GM10248 (cell line): ENCODE measurements at places on chromosomes 2 and 18.

- DNase-seq, result no peak
Observed at GRCh38 chr18:48468151-48468550, 59.0 kb upstream of the ZBTB7C start.

DNA sequence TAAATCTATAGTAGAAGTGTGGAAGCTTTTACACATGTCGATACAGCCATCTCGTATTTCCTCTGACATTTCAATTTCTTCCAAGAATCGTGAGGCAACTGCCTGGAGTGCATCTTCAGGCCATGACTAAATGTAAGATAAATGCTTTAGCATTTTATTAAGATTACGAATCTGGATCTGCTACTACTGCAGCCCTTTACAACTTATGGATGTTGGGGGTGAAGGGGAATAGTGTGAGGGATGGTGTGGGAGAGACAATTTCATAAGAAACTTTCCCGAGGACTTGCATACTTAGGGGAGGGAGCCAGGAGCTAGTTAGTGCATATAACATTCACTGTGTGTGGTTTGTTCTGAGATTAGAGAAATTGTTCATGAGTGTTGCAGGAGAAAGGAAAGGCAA lies 204.8 kb downstream of the SLC39A10 start:
- DNase-seq, result no peak

- DNase-seq, result no peak
Observed at GRCh38 chr18:62769216-62769615, 53.9 kb downstream of the PHLPP1 start.

GRCh38 chr18:63539904-63540510 lies 2.2 kb upstream of the SERPINB12 start:
- DNase-seq, result no peak
